ENCODE measurements at places on chromosomes 2 and 18.

DNA sequence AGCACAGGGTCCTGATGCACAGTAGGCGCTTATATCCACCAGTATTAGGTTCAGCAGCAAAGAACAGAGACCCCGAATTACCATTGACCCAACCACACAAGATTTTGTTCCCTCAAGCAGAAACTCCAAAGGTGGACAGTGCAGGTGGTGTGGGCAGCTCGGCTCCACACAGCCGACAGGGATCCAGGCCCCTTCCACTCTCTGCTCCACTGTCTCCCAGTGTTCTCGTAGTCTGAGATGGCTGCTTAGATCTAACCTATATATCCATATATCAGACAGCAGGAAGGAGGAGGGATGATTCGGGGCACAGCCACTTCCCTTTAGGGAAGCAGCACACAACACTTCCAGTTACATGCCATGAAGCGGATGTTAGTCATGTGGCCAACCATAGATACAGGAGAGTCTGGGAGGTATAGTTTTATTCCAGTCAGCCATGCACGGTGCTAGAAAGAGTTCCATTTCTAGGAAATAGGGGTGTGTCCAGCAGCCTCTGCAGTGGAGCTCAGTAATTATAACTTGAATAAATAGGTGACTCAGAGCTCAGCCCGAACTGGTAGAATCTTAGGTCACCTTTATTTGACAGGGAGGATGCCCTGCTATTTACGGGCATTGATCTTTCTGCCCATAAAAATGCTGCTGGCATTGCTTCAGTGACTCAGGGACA, 158.9 kb downstream of the TWIST2 start:
- no peak for DNase-seq

GRCh38 chr2:207706936-207707860, 4.2 kb upstream of the CCNYL1 start:
- no peak for DNase-seq

GRCh38 chr2:72138921-72139381, 8.7 kb downstream of the CYP26B1 start:
- no peak for DNase-seq

GRCh38 chr2:221571551-221572218, 419 bp downstream of the EPHA4 start:
- DNase-seq: no peak

DNA sequence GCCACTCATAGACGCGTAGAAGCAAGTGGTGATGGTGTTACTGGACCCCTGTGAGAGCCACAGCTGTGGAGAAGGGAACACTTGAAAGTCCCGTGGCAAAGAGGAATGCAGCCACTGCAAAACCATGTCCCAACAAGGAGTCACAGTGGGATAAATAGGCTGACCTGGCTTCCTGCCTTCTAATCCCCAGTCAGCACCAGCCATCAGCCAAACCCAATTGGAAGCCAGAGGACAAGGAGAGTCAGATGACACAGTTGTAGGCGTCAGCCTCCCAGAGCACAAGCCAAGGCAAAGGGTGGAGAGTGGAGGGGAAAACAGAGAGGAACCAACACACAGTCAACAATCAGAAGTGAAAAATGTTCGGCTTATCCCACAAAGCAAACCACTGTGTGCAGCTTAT, 5.5 kb upstream of the CYBRD1 start:
- no peak for DNase-seq

DNA sequence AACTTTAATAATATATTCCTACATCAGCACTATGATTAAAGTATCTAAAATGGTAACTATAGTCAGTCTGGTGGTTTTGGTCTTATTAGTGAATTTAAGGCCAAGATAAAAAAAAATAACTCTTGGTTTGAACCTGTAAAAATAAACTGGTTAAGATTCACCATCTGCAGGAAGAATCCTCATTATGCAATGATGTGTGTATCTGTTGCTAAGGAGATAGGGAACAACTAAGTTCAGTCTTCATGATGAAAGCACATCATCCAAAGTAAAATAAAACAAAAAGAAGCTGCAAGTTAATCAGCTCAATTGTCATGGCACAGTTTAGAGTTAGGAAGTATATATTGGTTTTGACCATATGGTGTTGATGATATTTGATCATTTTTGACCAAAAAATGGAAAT, 466.0 kb downstream of the NYAP2 start:
- DNase-seq: no peak

- no peak for DNase-seq
Observed at GRCh38 chr2:27074738-27075565, 3.5 kb upstream of the EMILIN1 start.

DNA sequence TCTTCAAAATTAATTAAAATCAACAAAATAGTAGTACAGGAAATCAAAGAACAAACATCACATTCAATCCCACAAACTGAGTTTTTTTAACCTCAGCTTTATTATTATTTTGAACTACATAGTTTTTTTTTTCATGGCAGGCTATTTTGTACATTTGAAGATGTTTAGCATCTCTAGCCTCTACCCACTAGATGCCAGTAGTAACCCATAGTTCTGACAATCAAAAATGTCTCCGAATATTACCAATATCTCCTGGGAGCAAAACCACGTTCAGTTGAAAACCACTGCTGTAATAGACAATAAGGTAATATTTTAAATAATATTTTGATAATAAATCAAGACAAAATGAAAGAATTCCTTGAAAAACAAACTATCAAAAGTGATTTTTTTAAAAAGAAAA, 702.6 kb upstream of the LRRTM1 start:
- no peak for DNase-seq

DNA sequence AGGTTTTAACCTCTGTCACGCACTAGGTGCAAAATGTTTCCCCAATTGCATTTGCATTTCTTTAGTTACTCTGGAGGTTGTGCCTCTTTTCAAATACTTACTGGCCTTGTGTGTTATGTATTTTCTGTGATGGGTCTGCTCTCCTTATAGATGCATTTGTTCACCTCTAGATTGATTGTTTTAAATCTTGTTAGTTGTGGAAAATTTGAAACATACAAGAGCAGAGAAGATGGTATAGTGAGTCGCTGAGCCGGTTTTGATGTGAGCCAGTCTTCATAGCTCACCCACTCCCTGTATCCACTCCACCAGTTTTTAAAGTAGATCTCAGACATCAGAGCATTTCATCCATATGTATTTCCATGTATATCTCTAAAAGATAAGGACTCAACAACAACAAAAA, 6.5 kb downstream of the IMP4 start:
- DNase-seq: no peak

GRCh38 chr2:135490376-135490775, 40.6 kb downstream of the ZRANB3 start:
- no peak for DNase-seq

DNA sequence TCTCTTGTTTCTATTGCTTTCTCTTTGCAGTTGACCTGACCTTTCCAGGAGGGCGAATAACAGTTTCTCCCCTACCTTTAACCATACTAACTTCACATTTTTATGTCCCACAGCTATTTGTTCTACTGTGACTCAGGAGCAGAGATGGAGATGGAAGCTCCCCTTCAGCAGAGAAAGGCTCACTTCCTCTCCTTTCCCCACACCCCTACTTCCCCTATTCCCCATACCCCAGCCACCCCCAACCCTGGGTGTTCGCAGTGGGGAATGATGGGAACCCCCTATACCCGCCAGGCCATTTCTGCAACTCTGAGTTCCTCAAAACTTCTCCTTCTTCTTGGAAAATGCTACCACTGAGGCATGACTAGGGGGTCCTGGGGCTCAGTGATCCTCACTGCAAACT, 285.4 kb upstream of the MGAT5 start:
- no peak for DNase-seq

- no peak for DNase-seq
Observed at GRCh38 chr18:80159713-80160636, 50.9 kb downstream of the ADNP2 start.

GRCh38 chr2:11437602-11438001, 28.4 kb downstream of the E2F6 start:
- DNase-seq: no peak

DNA sequence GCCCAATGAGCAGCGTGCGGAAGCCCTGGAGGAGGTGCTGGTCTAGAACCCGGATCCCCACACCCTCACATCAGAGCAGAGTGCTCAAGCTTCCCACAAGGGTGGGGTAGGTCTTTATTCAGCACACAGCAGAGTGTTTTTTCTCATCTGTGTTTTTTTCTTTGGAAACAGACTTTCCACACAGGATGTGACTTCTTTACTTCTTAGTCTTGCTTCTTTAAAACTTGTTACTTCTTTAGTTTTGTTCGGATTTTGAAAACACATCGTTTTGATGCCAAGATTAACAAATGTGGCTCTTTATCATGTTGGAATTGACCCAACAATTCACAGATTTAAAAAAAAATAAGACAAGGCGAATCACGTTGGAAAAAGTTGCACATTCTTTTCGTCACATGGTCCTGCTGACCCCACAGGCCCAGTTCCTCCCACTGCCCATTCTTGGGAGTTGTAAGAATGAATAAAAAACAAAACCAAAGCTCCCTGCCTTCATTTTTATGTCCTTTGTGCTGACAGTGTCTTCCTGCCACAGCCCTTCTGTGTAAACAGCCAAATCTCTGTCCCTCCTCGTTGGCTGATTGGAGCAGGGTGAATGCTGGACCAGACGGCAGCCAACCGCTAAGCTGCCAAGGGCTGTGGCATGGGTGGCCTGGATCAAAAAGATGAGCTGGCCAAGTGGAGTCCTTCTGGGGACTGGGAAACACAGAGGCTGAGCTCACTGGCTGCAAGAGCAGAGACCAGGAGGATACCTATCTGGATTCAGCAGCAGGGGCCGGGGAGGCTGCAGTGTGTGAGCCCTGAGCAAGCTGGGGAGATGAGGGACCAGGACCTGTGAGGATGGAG, 81.6 kb downstream of the TWIST2 start:
- DNase-seq: no peak

- DNase-seq: no peak
Observed at GRCh38 chr18:12049978-12050811, 43.4 kb upstream of the ANKRD62 start.

DNA sequence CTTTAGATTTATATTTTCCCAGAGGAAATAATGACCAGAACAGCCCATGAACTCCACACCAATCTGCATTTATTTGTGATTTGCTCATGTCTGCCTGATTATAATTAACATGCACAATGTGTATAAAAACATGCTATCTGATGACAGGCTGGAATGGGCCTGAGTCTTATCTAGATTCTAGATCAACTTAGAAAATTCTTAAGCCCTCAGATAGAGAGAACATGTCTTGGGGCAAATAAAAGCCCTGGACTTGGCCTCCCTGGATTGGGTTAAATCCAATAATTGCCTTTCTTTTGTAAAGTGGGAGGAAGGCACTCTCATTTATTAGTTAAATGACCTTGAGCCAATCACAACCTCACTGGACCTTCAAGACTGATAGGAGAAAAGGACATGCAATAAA, 61.8 kb downstream of the EVA1A start:
- no peak for DNase-seq

GRCh38 chr18:75393721-75394120, 33.8 kb downstream of the SMIM21 start:
- DNase-seq: no peak

- no peak for DNase-seq
Observed at GRCh38 chr2:187390891-187391290, 57.2 kb downstream of the CALCRL start.

- no peak for DNase-seq
Observed at GRCh38 chr2:173145454-173145853, 69.8 kb downstream of the MAP3K20 start.

GRCh38 chr18:10387399-10387798, 67.0 kb upstream of the APCDD1 start:
- DNase-seq: no peak

- DNase-seq: no peak
Observed at GRCh38 chr2:101854877-101855276, 136.9 kb upstream of the IL1R2 start.

- DNase-seq: no peak
Observed at GRCh38 chr2:14881651-14882327, 249.3 kb downstream of the LRATD1 start.

DNA sequence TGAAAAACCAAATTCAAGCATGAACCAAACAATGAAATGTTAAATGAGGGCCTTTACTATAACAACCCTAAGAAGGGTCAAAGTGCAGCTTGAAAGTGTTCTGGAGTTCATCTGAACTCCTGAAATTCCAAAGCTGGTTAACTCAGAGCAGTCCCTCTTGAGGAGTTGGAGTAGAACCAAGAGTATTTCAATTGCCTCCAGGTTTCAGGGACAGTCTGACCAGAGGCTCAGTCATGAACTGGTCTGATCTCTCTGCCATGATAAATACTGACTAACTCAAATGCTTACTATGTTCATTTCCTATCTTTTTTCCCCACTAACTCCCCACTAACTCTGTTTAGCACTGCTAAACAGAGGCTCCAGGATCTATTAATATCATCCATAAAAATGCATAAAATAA, 2.7 kb downstream of the STARD7 start:
- no peak for DNase-seq

DNA sequence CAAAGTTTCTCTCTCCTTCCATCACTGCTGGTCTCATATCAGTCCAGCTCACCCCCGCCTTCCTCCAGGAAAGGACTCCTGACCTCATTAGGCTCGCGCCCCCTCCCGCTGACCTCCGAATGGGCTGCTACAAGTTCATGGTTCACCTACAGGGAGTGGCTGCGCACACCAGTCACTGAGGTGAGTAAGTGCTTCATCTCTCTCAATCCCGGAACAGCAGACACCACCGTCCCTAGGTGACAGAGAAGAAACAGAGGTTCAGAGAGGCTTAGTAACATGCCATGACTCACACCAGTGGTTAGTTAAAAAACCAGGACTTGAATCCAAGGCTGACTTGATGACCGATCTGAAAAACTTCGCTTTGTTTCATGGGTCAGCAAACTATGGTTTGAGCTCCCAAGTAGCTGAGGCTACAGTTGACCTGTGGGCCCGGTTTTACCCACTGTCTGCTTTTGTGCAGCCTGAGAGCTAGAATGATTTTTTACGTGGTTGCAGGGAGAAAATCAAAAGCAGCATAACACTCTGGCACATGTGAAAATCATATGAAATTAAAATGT, 42.0 kb downstream of the ZFP36L2 start:
- no peak for DNase-seq

- DNase-seq: no peak
Observed at GRCh38 chr18:48751727-48752468, 198.9 kb downstream of the SMAD7 start.

- no peak for DNase-seq
Observed at GRCh38 chr2:42196403-42197267, 27.5 kb downstream of the EML4 start.
